ENCODE measurements at places on chromosomes 12 and 14.

GRCh38 chr12:115817389-115817788 is 460.1 kb downstream of the MED13L start:
- no peak for DNase-seq

DNA sequence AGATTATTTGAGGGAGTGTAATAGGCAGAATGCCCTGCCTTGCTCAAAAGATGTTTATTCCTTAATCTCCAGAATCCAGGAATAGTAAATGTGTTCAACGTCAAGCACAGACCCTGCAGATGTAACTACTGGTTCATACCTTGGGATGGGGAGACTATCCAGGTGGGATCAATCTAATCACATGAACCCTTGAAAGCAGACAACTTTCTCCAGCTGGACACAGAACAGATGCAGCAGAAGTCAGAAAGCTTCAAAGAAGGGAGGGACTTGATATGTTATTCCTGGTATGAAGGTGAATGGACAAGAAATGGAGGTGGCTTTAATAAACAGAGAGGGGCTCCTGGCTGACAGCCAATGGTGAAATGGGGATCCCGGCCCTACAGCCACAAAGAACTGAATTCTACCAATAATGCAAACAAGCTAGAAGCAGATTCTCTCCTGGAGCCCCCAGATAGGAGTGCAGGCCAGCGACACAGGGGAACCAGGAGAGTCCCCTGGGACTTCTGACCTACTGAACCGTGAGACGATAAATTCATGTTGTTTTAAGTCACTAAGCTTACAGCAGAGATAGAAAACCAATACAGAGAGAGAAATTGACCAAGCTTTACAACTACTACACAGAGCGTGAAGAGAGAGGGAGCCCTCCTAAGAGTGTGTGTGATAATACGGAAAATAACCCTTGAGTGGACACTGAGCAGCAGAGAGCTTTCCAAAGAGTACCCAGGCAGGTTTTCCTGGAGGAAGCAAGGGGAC is 133.5 kb upstream of the TMEM132C start:
- no peak for DNase-seq

GRCh38 chr14:74836251-74836960 is 39.5 kb downstream of the PROX2 start:
- no peak for DNase-seq

DNA sequence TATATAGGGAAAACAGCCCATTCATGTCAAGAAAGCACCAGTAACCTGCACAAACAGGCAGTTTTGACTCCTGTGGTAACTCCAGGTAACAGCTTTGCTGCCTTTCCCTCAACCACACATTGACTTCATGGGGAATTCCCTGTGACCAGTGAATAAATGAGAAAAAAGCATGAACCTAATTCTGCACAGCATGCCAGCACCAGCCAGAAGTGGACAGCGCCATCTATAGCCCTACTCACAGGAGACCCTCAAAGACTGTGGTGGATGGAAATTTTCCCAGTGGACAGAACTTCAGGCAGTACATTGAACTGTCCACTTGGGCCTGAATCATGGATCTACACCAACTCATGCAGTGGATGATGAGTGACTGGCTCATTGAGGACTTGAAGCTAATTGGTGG is 152.1 kb downstream of the SLC8A3 start:
- DNase-seq = no peak

- no peak for DNase-seq
These were observed 680.9 kb upstream of the TBX3 start for GRCh38 chr12:115364921-115365320.

DNA sequence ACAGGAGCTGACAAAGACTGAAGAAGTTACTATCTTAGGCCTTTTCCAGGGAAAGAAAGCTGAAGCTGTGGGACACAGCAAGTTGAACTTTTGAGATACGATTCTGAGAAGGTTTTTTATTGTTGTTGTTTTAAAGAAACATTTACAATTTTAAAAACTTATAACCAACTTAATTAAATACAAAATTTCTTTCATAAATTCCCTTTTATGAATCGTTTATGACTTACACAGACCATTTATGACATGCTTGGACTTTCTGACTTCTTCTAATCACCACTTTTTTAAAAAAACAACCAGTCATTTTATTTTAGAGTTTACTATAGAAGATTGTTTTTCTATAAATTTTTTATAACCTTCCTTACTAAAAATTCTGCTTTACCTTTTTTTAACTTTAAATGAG is 68.7 kb downstream of the DHRS2 start:
- DNase-seq = no peak

DNA sequence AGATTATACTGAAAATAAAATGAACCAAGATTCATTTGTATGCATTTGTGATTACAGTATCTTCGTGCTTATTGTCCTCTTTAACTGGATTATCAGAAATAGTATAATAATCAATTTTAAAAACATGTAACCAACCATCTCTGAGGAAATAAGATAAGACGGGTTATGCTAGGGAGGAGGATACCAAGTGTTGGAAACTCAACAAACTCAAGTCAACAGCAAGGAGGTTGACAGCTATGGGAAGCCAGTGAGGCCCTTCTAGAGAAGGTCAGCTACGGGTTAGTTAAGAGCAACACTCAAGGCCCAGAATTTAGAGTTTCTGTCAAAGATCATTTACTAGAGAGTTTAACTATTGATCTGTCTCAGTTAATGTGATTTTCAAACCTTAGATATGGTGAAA is 137.2 kb downstream of the PDZRN4 start:
- DNase-seq = no peak

GRCh38 chr12:31337952-31338351 is 12.0 kb upstream of the SINHCAF start:
- DNase-seq = no peak

DNA sequence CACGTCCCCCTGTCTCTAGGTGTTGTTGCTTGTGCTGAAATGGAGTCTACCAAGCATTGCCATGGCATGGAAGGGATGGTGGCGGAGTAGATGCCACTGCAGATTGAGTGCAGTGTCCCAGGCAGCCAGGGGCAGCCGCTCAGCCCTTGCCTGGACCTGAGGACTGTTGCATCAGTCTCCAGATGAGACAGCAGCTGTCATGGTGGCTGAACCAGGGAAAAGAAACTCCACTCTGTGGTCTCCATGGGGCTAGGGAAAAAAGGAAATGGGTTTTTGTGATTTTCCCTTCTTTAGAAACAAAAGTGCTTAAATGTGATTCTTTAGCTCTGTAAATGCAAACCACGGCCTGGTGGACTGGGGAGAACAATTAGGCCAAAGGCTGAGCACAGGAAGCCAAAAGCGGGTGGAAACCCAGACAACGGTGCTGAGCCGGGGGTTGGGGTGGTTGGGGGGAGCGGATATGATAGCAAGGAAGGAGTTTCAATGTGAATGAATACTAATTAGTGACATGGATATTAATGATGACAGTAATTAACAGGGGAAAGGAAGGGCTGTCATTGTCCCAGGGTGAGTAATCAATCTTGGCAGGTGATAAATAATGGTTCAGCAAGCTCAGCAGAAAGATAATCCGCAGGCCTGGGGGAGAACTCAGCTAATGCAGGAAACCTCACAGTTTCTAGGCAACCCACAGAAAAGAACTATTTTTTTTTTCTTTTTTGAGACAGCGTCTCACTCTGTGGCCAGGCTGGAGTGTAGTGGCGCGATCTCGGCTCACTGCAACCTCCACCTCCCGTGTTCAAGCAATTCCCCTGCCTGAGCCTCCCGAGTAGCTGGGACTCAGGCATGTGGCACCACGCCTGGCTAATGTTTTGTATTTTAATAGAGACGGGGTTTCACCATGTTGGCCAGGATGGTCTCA is 442.6 kb downstream of the DPF3 start:
- no peak for DNase-seq

- DNase-seq = no peak
These were observed 688 bp downstream of the ZNF26 start for GRCh38 chr12:132986885-132987225.

DNA sequence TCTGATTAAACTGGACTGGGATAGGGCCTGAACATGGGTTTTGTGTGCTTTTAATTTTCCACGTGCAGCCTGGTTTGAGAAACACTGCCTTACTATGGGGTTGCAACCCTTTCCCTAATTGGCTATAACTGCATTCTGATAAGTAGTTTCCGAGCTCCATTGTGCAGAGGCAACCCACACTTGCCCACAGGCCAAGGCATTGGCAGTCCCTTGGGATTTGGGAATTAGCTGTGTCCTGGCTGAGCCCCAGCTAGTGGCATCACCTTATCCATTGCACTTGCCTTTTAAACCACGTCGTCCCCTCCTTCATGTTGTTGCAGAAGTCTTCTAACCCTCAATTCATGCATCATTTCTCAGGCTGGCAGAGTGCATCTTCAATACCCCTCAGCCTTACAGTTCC is 10.2 kb downstream of the VCPKMT start:
- DNase-seq = no peak

GRCh38 chr14:63717702-63718101 is 10.2 kb downstream of the SGPP1 start:
- DNase-seq = no peak

GRCh38 chr14:50335389-50335788 is 23.3 kb downstream of the DMAC2L start:
- no peak for DNase-seq

- no peak for DNase-seq
These were observed 11.1 kb upstream of the CLEC2A start for GRCh38 chr12:9943240-9943639.

DNA sequence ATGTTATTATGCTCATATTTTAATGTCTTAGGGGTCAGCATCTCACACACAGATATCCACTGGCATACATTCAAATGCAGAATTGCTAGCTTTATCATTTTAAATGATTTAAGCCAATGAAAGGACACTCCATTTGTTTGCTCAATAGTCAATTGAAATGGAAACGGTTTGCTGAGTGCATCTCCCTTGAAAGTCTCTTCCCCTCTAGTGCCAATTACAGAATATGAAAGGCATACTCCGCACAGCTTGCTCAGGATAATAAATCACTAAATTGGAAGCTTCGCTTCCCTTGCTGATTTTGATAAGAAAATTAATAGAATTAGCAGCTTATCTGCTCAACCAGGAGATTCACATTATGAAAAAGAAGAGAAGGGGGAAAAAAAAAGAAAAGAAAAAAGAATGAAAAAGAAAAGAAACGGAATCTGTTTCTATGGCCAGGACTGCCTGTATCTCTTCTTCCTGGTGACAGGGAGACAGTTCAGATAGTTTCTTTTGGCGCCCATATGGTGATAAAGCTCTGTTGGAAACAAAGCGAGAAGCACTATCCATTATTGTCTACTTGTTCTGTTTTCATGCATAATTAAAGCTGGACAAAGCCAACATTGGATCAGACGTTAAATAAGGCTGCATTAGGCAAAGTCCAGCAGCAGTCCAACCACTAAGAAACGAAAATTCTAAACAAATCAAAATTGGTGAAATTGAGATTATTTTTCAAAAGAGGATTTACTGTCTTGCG is 225.0 kb downstream of the GXYLT1 start:
- DNase-seq = no peak

- no peak for DNase-seq
These were observed 175.8 kb upstream of the HMGA2 start for GRCh38 chr12:65648461-65648860.

GRCh38 chr14:55712491-55712890 is 132.5 kb downstream of the KTN1 start:
- DNase-seq = no peak

DNA sequence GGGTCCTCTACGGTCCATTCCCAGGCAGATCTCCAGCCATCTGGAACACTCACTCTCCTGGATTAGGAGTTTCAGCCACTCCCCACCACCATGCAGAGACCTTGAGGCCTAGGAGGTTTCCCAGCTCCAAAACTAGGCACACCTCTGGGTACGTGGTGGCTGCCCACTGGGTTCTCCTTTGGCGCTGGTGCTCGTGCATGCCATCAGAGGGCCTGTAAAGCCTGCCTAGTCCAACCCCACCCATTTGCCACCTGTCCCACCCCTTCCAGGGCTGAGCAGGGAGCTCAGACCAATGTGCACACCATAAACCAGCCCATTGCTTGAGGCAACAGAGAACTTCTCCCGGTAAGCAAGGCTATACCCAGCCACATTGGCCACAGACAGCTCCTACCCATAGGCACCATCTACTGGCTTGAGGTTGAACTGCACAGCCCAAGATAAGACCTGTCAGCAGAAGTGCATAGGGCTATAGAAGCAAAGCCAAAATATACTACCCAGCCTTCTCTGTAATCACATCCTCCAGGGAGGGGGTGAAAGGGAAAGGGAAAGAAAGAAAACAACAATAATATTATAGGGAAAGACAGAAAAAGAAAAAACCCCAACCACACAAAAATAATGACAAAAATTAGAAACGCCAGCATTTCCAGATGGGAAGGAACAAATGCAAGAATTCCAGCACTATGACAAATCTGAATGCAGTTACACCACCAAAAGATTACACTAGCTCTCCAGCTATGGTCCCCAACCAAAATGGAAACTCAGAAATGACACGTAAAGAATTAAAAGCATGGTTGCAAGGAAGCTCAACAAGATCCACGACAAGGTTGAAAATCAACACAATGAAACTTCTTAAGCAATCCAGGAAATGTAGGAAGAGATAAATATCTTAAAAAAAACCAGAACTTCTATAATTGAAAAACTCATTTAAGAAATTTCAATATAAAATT is 111.9 kb upstream of the CCDC175 start:
- DNase-seq = no peak

GRCh38 chr14:106662936-106663550 is 1136.7 kb downstream of the TMEM121 start:
- no peak for DNase-seq

- no peak for DNase-seq
These were observed 100.0 kb downstream of the PAPOLA start for GRCh38 chr14:96602186-96602585.

- no peak for DNase-seq
These were observed 169.4 kb upstream of the PLEKHG7 start for GRCh38 chr12:92533280-92533890.

- DNase-seq = no peak
These were observed 15.0 kb downstream of the COQ5 start for GRCh38 chr12:120514002-120514401.

All from activated naive CD8-positive, alpha-beta T cell treated with anti-CD3 and anti-CD28 coated beads, Interleukin-2, amount 50 U/mL, for 16 hours (primary cell).